ENCODE measurements at places on chromosomes 11 and 22.

GRCh38 chr11:72970557-72971118 is 156.4 kb downstream of the ATG16L2 start:
- DNase-seq: no peak

DNA sequence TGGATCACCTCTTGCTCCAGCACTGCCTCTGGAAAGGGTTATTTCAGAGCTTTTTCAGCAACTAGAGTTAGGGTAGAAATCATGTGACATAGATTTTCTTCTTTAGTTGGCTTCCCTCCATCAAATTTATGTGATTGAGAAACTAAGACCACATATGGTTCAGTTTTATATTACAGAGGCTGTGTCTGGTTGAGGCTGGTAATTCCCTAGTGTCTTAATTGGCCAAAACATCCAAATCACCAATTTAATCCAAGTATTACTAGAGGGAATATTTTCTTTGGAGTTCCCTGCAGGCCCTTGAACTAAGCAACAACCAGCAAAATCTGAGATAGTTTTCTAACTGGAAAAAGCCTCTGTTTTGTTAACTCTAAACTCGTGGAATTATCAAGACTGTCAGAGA is 136.3 kb downstream of the ARHGAP42 start:
- no peak for DNase-seq

DNA sequence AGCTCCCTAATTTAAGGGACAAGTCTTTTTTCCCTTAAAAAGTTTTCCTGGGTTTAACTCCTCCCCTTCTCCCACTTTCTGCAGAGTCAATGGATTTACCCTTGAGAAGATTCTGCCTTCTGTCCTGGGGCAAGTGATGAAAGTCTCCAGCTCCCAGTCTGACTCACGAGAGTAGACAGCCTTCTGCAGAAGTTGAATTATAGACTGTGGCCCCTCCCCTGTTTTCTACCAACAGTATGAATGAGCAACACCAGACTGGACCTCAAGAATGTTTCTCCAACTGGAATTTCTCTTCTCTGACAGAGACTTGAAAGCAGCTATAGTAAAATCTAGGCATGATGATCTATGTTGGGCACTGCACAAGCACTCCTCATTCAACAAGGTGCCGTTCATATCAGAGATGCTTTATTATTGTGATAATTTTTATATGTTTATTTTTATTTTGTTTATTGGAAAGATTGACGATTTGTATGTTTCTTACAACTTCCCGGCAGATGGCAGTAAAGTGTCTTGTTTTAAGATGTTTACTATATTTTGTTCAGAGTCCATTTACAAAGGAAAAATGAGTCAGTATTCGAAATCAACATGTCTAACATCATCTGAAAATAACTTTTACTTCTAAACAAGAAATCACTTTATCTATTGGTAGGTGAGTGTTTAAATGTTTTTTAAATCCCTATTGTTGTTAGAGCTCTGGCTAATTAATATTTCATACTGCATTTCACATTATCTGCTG is 56.6 kb downstream of the LMO2 start:
- no peak for DNase-seq

GRCh38 chr11:115170133-115170815 is 333.9 kb downstream of the CADM1 start:
- DNase-seq: no peak

GRCh38 chr11:46200537-46201281 is 76.8 kb upstream of the CREB3L1 start:
- no peak for DNase-seq

DNA sequence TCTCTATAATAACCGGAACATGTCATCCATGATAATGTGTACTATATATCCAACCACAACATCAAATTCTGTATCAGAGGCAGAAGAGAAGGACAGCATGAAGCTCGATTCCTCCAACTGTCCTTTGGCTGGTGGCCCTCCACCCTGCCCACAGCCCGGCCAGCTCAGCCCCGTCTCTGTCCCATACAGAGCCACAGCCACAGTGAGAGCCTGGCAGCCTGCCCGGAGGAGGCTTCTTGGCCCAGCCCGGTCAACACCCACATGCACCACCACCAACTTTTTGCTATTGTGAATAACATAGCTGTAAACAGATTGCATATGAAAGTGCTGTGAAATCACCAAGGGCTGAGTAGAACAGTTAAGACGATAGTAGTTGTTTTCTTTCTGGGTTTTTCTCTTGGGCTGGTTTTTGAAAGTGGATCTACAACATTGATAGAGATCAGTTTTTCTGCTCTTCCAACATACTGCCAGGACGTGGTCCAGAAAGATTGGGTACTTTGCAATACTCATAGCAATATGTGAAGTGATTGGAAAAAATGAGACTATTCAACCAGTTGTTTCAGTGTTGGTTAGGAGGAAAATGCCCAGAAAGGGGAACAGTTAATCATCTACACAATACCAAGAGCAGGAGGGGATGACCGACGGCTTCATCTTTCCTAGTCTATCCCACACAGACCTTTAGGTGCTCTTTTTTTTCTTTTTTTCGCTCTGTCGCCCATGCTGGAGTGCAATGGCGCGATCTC is 6.9 kb upstream of the TUBA8 start:
- no peak for DNase-seq

- no peak for DNase-seq
Observed at GRCh38 chr11:29343465-29344333, 673.1 kb downstream of the KCNA4 start.

GRCh38 chr22:44728761-44729324 is 23.5 kb upstream of the ARHGAP8 start:
- no peak for DNase-seq

GRCh38 chr22:28594797-28595462 is 84.7 kb downstream of the TTC28 start:
- no peak for DNase-seq

- DNase-seq: no peak
Observed at GRCh38 chr11:92826136-92826535, 143.3 kb upstream of the MTNR1B start.

DNA sequence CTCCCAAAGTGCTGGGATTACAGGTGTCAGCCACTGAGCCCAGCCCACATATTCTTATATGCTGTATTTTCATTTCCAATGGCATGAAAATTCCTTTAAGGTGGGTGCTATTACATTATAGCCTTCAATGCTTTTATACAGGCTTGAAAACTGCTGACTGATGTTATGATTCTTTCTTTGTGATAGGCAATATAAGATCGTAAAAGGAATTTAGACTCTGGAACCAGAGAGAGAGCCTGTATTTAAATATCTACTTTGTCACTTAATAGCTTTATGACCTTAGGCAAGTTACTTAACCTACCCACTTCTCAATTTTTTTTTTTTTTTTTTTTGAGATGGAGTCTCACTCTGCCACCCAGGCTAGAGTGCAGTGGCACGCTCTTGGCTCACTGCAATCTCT is 26.2 kb downstream of the AGBL2 start:
- no peak for DNase-seq

DNA sequence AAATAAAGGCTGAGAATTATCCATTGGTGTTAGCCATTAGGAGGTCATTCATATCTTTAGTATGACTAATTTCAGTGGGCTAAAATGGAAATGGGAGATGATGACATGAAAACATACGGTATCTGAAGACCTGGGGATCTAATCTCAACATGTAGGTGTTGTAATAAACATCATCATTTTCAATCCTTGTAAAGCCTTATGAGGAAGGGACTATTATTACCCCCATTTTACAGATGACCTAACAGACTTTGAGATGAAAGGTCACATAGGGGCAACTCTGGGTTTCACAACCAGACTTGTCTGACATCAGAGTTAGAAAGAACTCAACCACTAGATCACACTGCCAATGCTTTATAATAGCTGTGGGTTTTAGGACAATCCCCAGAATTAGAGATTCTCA is 34.8 kb upstream of the TMEM135 start:
- no peak for DNase-seq

- no peak for DNase-seq
Observed at GRCh38 chr11:62507125-62507422, 39.5 kb downstream of the AHNAK start.
